Activated T-helper 1 cell treated with anti-CD3 and anti-CD28 coated beads, Interleukin-2, amount 50 U/mL, for 16 hours (primary cell): ENCODE measurements at places on chromosomes 4 and X.

DNA sequence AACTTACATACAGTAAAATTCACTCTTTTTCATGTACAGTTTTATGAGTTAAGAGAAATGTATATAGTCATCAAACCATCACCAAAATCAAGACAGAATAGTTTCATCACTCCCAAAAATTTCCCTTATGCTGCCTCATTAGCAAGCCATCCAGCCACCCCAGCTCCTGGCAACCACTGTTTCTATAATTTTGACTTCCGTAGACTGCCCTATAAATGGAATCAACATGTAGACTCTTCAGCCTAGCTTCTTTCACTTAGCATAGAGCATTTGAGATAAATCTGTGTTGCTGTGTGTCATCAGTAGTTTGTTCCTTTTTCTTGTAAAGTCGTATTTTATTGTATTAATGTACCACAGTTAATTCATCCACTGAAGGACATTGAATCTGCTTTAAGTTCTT lies 23.2 kb downstream of the HDX start:
- DNase-seq: no peak

- DNase-seq: no peak
These were observed 124.8 kb downstream of the SNCA start for GRCh38 chr4:89712141-89712540.

GRCh38 chr4:178329226-178329872 lies 887.1 kb upstream of the AGA start:
- no peak for DNase-seq

DNA sequence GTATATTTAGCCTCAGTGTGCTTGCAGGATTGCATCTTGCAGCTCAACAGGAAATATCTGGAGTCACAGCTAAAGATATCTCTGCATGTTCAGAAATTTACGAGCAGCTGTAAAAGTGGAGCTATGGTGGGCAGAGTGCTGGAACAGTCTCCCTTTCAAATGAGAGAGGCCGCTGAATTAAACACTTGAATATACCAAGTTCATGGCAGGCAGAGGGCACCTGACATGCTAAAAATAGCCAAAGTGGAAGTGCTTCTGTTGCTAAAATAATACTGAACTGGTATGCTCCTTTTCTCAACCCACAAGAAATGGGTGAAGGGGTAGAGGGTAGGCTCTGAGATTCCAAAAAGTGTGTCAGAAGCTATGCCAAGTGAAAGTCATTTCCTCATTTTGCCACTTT lies 98.1 kb downstream of the MGST2 start:
- no peak for DNase-seq

GRCh38 chr4:165094873-165095272 lies 17.8 kb downstream of the TMEM192 start:
- no peak for DNase-seq

DNA sequence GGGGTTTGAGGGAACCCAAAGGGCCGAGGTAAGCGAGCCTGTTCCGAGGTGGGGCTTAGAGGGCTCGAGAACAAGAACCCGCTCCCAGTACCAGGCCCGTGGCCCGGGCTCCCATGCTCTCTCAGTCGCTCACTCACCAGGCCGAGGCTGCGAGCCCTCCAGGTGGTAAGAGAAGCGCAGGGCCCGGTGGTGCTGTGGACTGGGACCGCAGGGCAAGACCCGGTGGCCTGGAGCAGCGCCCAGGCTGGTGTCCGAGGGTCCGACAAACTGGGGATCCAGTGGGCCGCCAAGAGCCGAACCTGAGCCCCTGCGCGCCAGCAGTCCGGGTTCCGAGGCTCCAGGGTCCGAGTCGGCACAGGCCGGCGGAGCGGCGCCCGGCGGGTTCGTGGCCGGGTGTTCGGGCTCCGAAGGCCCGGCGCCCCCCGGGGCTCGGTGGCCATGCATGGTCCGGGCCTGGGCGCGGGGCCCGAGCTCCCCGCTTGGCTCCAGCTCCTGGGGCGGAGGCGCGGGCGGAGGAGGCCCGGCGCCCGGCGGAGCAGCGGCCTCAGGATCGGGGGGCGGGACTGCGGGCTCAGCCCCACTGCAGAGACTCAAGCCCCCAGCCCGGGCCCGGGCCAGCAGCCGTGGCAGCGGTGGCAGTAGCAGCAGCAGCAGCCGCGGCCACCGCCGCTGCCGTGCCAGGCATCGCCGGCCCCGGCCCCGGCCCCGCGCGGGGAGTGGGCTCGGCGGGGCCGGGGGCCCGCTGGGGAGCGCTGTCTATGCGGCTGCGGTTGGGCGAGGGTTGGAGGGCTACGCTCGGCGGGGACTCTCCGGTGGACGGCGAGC lies 833 bp downstream of the FGD1 start:
- DNase-seq: no peak

GRCh38 chr4:3399277-3400194 lies 42.2 kb upstream of the HGFAC start:
- no peak for DNase-seq

DNA sequence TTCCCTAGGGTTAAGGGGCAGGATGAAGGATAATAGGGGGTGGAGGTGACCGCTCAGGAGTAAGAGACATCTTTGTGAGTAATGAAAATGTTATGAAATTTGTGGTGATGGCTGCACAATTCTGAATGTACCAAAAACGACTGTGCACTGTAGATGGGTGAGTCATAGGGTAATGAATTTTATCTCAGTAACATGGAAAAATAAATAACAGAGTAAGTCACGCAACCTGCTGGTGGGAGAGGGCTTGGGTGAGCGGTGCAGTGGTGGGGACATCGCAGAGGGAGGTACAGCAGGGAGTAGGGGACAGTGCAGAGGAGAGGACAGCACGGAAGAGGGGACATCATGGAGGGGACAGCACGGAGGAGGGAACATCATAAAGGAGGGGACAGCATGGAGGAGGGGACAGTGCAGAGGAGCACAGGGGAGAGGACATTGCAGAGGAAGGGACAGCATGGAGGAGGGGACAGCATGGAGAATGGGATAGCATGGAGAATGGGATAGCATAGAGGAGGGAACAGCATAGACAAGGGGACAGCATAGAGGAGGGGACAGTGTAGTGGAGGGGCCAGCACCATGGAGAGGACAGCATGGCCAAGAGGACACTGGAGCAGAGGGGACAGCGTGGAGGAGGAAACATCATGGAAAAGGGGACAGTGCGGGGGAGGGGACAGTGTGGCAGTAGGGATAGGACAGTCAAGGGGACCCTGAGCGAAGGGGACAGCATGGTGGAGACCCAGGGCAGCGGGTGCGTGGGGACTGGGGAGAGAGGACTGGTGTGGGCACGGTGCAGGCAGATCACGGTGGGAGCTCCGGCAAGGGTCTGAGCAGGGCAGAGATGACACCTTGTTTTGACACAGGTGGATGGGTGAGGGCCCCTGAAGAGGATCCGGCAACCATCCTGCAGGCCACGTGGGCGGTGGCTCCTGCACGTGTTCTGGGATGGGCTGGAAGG lies 68.5 kb upstream of the MXD4 start:
- no peak for DNase-seq

GRCh38 chr4:102441978-102442911 lies 58.9 kb upstream of the NFKB1 start:
- no peak for DNase-seq

- no peak for DNase-seq
These were observed 50.8 kb downstream of the SMIM14 start for GRCh38 chr4:39587881-39588280.

GRCh38 chrX:110173192-110174175 lies 144.4 kb downstream of the AMMECR1 start:
- no peak for DNase-seq

GRCh38 chr4:26191353-26191752 lies 129.5 kb upstream of the RBPJ start:
- no peak for DNase-seq

GRCh38 chr4:62015043-62015739 lies 815.1 kb downstream of the ADGRL3 start:
- DNase-seq: no peak

GRCh38 chrX:82912382-82912781 lies 595.7 kb upstream of the POU3F4 start:
- DNase-seq: no peak

- DNase-seq: no peak
These were observed 86.6 kb downstream of the MID1 start for GRCh38 chrX:10533696-10534365.

DNA sequence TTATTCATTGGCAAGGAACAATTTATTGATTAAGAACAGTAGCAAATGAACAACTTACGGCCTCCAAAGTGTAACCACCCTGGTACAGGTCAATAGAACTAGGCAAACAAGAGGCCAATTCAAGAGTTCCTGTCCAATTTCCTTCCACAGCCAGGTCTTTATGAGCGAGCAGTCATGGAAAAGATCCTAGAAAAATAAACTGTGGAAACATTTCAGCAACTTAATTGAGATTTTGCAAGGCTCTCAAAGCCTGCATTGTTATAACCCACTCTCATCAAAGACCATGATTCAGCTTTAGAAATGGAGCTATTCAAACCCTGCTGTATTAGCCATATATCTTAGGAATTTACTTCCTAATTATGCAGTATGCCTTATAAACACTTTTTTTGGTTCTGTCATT lies 43.6 kb downstream of the UNC5C start:
- no peak for DNase-seq

- DNase-seq: no peak
These were observed 156.3 kb downstream of the GASK1B start for GRCh38 chr4:158016511-158016910.
